ENCODE measurements at places on chromosomes 7 and 10. TPM values are rescaled to one million over a fixed set of nuclear protein-coding genes. Genes with fewer than 3 reads are reported as not detected.

GRCh38 chr7:70446448-70447143, 685.3 kb upstream of the GALNT17 start:
- no peak for DNase-seq

GRCh38 chr10:44723082-44723481, 188.1 kb upstream of the TMEM72 start:
- DNase-seq: no peak

DNA sequence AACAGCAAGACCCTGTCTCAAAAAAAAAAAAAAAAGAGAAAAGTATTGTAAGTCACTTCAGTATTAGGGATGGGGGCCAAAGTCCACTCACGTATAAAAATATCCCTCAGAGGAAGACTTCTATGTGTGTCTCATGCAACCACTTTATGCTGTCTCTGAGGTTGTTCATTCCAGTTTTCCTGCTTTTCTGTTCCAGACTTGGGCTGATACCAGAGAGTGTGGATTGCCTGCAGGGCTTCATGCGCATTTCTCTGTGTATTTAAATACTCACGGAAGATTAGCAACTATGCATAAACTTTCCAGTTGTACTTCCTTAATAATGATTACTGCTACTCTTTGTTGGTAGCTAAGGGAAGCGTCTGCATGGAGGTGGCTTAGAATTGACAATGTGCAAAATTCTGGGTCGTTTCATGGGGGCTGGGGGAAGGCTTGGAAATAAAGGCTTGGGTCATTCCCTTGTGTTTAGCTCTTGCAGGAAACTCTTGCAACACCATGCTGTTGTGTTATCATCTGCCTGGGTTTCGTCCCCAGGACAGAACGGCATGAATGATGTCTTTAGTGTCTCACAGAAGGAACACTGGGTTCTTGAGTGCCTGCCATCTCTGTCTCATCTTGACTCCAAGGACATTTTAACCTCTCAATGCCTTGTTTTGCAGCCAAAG, 54.1 kb downstream of the KIAA1217 start:
- DNase-seq: no peak

Gene SPDYE2B
- polyA plus RNA-seq: not detected
